BJ (cell line): ENCODE measurements at places on chromosomes 1 and 21. TPM values are rescaled to one million over a fixed set of nuclear protein-coding genes. Genes with fewer than 3 reads are reported as not detected.
A peak's percentile ranks its signal among the peaks of the same experiment; 100 is the strongest.

Gene KRTAP19-5
- polyA plus RNA-seq = not detected in 2 replicates

Gene RXRG
- not detected in 2 replicates for polyA plus RNA-seq

Gene ELAPOR1
- 1.1 and 2.3 TPM in 2 replicates for polyA plus RNA-seq

Gene DRAXIN
- 0.01 TPM in 1 of 2 replicates, not detected in the other for polyA plus RNA-seq

Gene CALML6
- 0.31 and 0.45 TPM in 2 replicates for polyA plus RNA-seq

Gene LMNA
- polyA plus RNA-seq = 537 and 840 TPM in 2 replicates

Gene ARHGAP29
- 21.5 and 40.4 TPM in 2 replicates for polyA plus RNA-seq

Gene KPNA6
- 26.6 and 29.8 TPM in 2 replicates for polyA plus RNA-seq

Gene SLC30A10
- polyA plus RNA-seq = not detected in 2 replicates

Gene GBP4
- polyA plus RNA-seq = 1.2 and 1.4 TPM in 2 replicates

GRCh38 chr1:167457936-167458584 is 60.3 kb downstream of the CD247 start:
- DNase-seq = no peak

DNA sequence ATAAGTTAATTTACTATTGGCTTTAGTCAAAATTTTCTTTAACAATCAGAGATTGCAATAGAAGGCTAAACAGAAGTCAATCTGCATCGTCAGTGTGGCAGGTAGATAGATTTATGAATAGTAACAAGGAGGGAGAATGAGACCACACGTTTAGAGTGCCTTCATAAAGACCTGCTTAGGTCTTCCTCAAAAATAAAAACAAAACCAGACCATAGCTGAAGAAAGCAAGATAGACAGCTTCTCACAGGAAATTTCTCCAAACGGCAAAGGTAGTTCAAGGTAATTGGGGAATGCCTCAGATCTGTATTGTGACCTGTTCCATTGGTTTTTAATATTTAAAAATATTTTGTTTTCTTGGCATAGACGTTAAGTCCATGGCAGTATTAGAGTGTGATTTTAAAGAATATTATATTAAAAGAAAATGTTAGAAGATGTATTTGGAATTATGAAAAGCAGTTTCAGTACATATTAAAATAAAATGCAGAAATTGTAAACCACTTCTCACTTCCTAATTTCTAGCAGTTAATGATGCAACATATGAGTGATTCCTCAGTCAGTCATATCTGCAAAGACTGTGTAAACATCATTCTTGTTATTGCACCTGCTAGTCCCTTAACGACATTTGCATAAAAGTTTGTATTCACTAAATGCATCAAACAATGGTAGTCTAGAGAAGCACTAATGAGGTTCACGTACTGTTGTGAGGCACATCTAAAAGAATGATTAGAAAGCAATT is 278.0 kb downstream of the HLX start:
- DNase-seq = no peak

- no peak for DNase-seq
These were observed 10.4 kb upstream of the NEK2 start for GRCh38 chr1:211685823-211686222.

DNA sequence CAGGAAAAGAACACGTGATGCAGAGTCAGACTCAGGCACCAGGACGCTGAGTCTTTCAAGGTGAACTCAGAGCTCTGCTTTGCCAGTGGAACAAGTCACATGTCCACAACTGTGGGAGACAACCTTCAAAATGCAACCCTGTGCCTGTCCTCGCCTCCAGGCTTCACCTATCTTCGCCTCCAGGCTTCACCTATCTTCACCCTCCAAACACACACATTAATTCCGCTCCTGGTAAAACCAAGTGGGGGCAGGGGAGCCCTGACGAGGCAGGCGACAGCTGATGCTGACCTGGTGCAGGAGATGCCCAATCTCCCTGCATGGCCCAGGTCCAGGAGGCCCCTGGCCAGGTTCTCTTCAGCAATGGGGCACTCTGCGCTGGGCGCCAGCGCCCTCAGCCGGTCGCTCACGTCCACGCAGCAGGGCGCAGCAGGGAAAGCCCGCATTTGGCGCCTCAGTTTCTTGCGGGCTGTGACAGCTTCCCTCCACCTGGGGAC is 28.0 kb upstream of the LSS start:
- no peak for DNase-seq

DNA sequence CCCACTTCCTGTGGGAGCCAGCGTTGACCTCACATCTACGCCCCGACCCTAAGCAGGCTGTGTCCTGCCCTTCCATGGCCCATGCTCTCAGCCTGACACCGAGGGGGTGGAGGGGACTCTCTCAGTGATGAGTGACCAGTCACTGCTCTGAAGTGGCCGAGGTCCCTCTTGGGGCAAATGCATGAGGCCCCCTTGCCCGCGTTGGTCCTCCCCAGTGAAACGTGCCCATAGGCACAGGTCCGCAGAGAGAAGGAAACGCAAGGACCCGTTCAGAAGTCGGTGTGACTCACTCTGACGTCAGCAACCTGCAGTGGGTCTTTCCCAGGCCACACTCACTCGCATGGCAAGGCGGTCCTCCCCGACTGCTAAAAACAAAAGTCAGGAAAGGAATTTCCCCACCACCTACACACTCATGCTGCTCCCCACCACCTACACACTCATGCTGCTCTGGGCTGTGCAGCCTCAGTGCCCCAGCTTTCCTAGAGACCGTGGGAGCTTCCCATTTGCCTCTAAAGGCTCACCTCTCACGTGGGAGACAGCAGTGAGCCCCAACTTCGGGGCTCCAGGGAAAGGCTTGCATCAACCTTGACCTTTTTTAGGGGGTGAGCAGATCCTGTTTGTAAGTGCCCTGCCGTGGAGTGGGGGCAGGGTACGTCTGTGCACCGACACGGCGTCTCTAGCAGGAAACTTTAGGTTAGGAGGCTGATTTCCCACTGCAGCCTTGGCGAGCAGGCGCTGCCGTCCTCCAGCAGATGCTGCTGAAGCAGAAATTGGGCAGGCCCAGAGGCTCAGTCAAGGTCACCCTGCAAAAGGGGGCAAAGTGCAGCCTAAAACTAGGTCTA is 11.4 kb downstream of the UBASH3A start:
- no peak for DNase-seq

DNA sequence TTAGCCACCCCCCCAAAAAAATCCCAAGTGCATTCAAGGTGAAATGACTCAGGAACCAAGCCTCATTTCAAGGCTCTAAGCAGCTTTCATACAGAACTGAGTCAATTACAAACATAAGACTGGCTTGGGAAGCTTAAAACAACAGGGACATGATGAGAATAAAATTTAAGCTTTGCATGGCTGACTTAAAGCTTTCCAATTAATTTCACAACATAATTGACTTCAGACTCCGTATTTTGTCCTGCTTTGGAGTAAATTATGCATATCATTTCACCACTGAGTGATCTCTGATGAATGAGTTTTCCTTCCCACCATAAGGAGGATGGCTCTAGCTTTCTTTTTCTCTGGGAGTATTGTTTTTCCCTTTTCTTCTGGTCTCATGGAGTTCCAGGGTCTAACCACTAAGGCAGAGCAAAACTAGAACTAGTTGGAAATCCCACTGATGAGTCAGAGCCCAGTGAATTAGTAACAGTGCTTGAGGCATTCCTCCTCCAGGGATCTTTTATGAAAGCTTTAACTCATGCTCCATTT is 72.8 kb downstream of the XCL2 start:
- DNase-seq = peak; percentile 86

DNA sequence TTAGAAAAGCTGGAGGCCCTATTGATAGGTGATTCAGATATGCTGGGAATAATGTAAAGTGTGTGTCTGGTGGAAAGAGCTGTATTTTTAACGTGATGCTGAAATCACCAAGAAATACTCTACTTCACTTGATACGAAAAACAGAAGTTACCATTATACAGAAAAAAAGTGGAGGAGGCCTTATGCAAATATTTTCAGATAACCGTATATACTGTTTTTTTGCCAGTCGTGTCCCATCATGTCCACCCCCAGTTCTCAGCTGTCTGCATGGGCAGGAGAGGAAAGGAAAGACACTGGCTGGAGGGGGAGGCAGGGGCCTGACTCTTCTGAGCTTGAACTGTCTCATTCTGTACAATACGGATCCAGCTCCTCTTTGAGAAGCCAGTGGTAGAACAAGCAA is 51.1 kb downstream of the KCNJ6 start:
- no peak for DNase-seq

DNA sequence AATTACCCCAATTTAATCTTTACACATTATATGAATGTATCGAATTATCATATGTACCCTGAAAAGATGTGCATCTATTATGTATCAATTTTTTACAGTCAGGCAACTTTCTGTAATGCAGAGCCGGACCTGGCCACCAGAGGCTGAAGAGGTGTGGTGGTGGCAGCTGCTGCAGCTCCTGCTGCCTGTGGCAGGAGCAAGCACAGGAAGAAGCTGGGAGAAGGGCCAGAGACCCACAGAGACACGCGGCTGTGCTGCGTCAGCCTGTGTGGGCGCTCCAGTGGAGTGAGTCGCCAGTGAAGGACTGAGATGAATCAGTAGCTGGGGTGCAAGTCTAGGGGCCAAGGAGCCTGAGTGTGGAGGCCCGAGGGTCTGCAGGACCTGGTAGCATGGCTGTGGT is 74.3 kb upstream of the COG2 start:
- DNase-seq = no peak

GRCh38 chr1:47179017-47179987 is 10.5 kb downstream of the PDZK1IP1 start:
- peak; percentile 68 for DNase-seq

DNA sequence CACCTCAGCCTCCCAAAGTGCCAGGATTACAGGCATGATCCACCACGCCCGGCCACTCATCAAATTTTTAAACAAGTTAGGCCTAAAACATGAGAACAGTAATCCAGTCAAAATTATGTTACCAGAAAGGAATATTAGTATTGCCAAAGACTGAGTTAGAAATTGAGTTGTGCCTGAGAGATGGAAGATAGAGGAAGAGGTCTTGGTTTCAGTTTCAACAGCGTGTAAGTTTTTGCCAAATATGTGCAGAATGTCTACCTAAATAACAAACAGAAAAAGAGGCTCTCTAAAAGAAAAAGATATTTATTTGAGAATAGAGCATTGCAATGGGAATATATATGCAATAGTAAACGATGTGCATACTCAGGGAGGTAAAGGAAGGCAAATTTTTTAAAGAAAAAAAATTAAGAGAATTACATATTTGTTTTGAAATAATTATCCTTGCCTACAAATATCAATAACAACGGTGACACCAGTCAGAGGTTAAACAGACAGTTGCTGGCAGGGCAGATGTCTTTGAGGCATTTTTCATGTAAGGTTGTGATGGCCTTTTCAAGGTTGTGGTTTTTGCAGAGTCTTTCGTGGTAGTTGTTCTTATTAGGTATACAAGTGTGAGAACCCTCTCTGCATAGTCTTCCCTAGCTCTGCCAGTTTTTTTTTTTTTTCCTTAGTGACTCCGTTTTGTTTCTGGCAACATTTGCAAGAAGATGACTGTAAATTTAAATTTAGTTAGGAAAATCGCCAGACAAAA is 2.2 kb upstream of the CD1B start:
- DNase-seq = no peak

DNA sequence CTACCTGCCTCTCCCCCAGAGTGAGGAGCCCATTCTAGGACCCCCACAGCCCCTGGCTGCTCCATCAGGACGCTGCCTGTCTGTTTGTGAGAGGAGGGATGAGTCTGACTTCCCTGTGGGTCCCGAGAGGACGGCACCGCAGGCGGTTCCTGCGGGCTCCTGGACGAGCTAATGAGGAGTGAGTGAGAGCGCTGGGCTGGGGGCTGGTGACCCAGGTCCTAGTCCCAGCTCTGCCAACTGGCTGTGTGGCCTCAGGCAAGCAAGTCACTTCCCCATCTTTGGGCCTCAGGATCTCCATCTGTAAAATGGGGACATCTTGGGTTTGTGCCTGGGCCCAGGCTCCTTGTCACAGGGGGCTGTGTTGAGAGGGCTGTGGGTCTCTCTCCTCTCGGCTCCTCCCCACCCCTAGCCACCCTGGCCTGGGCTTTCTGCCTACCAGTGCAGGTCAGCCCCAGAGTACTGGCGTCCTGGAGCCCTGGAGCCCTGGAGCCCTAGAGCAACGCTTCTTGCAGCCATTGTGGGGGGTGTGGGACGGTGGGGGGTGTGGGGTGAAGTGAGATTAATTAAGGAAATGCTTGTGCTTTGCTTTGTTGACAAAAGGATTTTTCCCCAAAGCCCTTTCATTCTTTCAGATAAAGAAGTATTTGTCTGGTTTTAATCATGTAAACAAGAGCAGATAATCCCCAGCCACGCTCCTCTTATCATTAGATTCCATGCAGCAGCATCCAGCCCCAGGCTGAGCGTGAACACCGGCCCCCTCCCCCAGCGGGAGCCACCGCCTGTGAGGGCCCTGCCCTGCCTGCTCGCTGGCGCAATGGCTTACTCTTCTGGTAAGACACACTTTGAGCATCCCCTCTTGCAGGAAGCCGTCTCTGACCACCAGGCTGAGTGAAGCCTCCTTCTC is 26.8 kb downstream of the SLC1A7 start:
- no peak for DNase-seq

DNA sequence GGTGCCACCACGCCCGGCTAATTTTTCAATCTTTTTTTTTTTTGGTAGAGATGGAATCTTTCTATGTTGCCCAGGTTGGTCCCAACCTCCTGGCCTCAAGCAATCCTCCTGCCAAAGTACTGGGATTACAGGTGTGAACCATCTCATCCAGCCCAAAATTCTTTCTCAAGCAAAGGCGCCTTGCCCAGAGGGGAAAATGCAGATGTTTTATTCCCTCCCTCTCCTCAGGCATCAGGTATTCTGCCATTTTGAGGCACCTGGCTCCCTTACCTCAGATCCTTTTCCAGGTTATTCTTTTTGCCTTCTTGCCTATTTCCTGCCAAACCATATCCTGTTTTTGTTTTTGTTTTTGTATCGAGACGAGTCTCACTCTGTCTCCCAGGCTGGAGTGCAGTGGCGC is 10.5 kb downstream of the ADAMTS4 start:
- no peak for DNase-seq
